ENCODE measurements at places on chromosomes 7 and 10.

GRCh38 chr7:22569586-22570321, 69.8 kb upstream of the STEAP1B start:
- no peak for DNase-seq

- no peak for DNase-seq
Observed at GRCh38 chr7:17370901-17371585, 72.6 kb downstream of the AHR start.

GRCh38 chr7:111933609-111934008, 272.6 kb downstream of the DOCK4 start:
- DNase-seq, result no peak

DNA sequence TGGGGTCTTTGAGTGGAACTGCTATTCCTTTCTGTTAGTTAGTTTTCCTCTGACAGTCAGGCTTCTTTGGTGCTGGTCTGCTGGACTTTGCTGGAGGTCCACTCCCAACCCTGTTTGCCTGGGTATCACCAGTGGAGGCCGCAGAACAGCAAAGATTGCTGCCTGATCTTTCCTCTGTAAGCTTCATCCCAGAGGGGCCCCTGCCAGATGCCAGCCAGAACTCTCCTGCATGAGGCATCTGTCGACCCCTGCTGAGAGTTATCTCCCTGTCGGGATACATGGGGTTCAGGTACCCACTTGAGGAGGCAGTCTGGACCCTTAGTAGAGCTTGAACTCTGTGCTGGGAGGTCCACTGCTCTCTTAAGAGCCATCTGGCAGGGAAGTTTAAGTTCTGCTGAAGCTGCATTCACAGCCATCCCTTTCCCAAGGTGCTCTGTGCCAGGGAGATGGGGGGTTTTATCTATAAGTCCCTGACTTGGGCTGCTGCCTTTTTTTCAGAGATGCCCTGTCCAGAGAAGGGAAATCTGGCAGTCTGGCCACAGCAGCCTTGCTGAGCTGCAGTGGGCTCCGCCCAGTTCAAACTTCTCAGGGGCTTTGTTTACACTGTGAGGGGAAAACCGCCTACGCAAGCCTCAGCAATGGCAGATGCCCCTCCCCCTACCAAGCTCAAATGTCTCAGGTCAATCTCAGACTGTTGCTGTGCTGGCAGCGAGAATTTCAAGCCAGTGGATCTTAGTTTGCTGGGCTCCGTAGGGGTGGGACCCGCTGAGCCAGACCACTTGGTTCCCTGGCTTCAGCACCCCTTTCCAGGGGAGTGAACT, 89.7 kb upstream of the CDK6 start:
- no peak for DNase-seq

DNA sequence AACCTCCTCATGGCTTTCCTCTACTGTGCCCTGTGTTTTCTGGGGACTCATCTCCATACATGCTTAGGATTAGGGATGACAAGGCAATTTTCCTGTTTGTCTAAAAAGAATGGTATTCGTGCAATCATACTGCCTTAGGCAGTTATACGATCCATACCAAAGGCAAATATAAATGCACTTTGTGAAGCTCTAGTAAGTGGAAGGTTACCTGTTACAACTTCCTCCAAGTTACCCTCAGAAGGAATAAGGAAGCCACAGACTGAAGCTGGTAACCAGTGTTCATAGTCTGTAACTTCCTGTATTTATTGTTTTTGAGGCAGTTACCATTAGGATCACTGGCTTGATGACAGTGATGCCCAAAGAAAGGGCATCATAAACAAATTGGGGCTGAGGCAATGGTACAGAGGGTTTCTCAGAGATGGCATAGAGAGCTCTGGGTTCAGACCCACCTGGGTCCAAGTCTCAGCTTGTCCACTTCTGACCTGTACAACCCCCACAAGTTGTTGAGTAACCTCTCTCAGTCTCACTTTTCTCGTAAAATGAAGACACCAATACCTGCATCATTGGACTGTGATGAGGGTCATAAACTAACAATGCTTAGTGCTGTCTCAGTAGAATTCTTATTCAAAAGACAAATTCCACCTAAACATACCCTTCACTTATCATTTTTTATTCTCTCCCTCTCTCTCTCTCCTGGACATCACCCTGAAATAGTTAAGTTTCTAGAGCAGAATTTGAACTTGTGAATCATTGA, 138.2 kb downstream of the ELMO1 start:
- DNase-seq, result no peak

GRCh38 chr10:91032611-91033206, 111.8 kb upstream of the ANKRD1 start:
- DNase-seq, result no peak

GRCh38 chr7:44123190-44124003, at the start of gene POLD2:
Gene POLD2 (minus strand): TSS chr7:44123548. CDS start chr7:44122053, 1,495 bp downstream.
- peak; percentile 96 for DNase-seq

DNA sequence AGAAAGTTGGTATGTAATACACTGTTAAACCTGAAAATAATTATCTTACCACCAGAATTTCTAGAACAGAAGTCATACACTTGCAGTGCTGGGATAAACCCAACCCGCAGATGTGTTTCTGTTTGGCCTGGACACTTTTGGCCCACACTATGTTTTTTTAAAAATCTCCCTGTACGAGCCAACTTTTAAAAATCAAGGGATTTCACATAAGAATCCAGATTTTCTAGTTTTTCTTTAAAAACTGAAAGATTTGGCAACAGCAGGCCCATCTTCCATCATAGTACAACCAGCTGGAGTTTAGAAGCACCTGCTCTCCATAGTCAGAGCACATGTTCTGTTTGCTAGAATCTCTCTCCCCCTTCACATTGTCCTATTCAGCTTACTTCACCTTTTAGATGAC, 74.0 kb downstream of the TLL2 start:
- DNase-seq, result no peak

All from kidney capillary endothelial cell (primary cell).